ENCODE measurements at places on chromosomes 7 and 10. TPM values are rescaled to one million over a fixed set of nuclear protein-coding genes. Genes with fewer than 3 reads are reported as not detected.

VIM gene
- total RNA-seq: 2,169 TPM

HOXA13 gene
- not detected for total RNA-seq

UPK3B gene
- 1.2 TPM for total RNA-seq

FEZF1 gene
- total RNA-seq: not detected
